ENCODE measurements at places on chromosomes 7 and 10.

- no peak for DNase-seq
Observed at GRCh38 chr7:131131746-131132431, 195.8 kb upstream of the MKLN1 start.

DNA sequence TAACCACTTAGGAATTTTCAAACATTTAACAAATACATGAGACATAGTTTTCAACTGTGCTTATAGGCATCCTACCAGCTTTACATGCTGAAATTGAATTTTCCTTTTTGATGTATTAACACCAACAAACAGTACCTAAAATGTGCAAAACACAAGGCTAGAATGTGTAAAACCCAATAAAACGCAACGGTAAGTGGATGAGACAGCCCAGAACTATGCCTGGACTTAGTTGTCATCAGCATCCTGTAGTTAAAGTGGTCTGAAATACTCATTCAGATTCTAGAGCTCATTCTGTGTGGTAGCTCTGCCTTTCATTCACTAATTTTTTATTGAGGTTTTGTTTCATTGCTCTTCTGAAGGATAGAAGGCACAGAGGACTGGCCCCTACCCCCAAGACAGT, 137.1 kb downstream of the BMPER start:
- no peak for DNase-seq

GRCh38 chr7:99677013-99677647, 2.7 kb downstream of the CYP3A5 start:
- DNase-seq: no peak

DNA sequence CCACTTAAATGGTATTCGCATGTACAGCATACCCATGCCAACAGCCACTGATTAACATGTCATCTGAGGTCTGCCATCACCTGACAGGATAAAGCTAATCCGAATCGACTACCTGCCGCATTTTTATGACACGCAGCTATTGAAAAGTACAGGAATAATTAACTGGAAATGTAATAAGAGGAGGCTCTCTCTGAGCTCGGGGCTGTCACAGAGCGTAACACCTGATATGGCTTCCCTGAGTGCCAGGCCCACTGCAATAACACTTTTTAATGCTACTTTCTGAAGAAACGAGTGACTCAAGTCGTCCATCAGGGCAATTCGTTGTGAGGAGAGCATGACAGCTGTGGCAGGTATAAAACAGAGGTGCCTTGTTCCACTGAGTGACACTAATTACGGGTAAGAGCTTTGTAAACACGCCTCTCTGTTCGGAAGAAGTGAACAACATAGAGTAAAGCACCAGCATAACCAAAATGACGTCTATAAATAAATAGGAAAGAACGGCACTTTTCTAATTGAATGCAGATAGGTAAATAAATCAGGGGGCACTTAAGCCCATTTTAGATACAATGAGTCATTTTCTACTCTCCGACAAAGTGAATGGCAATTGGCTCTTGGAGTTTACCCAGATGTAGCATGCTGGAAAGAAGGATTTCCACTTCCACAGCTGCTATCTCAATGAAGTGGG, 56.5 kb upstream of the CREB5 start:
- DNase-seq: no peak

GRCh38 chr7:70047891-70048448, 449.7 kb downstream of the AUTS2 start:
- no peak for DNase-seq

GRCh38 chr10:124296121-124296812, 122.5 kb downstream of the OAT start:
- no peak for DNase-seq

- no peak for DNase-seq
Observed at GRCh38 chr10:54940418-54940817, 139.4 kb upstream of the PCDH15 start.

- no peak for DNase-seq
Observed at GRCh38 chr10:96891840-96892239, 59.7 kb downstream of the LCOR start.

DNA sequence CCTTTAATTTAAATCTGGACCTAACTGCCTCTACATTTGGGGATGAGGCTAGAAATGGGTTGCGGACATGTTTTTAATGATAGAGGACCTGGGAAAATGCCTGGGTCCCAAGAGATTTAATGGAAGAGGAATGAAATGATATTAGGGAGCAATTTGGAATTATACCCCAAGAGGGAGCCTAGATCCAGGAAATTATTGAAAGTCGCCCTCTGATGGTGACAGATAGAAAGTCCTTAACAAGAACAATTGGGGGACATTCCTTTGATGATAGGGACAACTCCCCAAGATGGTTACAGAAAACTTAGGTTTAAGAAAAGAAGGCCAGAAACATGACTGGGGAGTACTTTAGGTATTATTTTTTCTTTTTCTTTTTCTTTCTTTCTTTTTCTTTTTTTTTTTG, 9.5 kb upstream of the TSGA13 start:
- DNase-seq: no peak

GRCh38 chr7:128189231-128189930, 51.7 kb upstream of the LEP start:
- no peak for DNase-seq

GRCh38 chr7:76513817-76514799, 3.8 kb downstream of the UPK3B start:
- DNase-seq: no peak

DNA sequence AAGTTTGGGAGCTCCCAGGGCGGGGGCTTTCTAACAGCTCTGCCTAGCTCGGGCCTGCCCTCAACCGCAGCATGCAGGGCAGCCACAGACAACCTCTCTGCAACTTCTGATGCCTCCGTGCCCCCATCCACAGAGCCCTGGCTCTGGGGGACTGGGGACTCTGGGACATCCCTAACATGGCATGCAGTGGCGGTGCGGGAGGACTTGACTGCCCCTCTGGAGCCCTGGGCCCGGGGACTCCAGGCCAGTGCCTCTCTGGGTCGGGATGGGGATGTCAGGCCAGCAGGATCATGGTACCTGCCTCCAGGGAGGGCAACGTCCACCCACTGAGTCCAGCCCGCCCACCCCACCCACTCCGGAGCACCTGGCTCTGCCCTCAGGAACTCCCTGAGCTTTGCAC, 520 bp upstream of the AQP1 start:
- DNase-seq: no peak

DNA sequence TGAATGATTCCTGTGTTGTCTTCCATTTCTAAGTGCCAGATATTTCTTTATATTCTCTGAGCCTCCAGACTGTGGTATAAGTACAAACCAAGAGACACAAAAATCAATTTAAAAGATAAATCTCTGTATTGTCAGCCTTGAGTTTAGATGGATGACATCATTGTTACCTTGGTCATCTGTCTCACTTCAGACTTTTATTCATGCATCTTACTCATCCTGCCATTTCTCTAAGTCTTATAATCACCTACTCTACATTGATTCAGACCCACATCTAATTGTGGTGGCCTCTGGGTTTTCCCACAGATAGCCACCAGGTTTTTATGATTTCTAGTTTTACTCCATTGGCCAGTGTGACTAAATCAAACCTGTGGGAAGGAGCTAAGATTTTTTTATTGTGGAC, 26.8 kb upstream of the HDAC9 start:
- no peak for DNase-seq

DNA sequence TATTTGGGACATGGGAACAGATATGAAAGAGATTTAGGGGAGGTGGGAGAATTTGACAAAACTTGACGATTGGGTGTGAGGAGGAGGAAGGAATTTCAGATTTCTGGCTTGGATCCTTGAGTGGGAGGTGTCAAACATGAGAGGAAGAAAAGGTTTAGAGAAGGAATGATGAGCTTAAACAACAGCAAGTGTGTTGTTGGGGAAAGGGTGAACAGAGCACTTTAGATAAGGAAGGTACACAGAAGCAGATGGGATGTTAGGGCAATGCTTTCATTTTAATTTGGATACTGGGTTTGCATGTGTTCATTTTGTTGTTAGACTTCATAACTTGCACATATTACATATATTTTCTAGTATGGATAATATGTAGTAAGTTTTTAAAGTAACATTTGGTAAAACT, 23.2 kb downstream of the REEP3 start:
- no peak for DNase-seq

DNA sequence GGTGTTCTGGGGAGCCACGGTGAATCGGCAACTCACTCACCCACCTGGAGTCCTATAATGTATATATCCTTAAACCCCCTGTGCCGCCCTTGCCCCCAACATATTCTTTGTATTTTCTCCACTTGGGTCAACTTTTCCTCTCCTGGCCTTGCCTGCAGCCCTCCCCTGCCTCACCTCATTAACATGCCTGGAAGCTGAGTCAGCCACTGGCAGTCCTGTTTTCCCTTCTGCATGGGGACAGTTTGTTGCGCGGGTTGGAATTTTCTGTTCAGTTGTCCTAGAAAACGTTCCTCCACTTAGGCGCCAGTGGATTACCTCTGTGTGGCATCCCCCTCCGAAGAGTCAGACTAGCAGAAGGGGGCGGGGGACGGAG, 97.4 kb downstream of the C10orf105 start:
- no peak for DNase-seq

- no peak for DNase-seq
Observed at GRCh38 chr10:50561816-50562215, 61.9 kb downstream of the SGMS1 start.

GRCh38 chr10:72337039-72337629, 17.6 kb downstream of the DNAJB12 start:
- peak; percentile 65 for DNase-seq

DNA sequence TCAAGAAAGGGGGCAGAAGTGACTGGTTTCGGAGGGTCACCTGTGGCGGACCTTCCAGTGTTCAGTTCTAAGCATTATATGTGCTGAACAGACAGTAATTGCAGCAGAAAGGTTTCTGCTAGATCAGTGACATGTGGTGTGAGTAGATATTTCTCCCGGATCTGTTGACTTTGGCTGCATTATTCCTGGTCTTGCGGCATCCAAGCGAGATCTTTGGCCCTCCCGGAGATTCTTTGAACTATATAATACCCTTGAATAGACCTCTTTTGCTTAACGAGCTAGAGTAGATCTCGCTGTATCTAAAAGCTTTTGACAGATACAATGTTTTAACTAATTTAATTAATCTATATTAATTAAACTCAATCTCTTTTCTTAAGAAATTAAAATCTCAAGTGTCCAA, 99.8 kb downstream of the PTN start:
- DNase-seq: no peak

GRCh38 chr10:98331885-98332284, 63.9 kb upstream of the LOXL4 start:
- no peak for DNase-seq

DNA sequence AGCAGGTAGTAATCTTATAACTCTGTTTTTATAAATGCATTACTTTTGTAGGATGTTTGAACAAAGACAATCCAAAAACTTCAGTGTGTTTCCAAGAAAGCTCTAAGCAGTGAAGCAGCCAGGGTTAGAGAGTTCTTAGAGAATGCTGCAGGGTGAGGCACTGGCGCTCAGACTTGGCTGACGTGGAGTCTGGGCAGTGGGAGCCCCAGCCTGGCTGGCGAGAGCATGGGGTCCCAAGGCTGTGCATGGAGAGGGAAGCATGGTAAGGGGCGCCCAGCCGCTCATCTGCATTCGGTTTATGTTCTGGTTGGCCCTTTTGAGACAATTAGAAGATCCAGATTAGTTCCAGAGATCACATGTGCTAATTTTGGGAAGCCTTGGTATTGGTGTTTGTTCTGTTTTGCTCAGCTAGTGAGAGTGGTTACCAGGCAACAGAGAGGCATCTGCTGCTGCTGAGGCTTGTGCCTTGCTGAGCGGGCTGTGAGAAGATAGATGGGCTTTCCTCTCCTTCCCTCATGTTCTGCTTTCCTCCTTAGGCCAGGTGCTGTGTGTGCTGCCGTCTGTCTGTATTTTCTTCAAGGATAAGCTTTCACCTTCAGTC, 10.3 kb downstream of the SUN1 start:
- no peak for DNase-seq

GRCh38 chr10:104641187-104641936, at the start of gene SORCS3:
Gene SORCS3 (plus strand): TSS chr10:104641290.
- DNase-seq: no peak

Data from C1 segment of cervical spinal cord (tissue), 14 donors.